ENCODE measurements at places on chromosomes 3 and 15.

- DNase-seq: no peak
Observed at GRCh38 chr3:112718516-112718915, 77.6 kb upstream of the CCDC80 start.

DNA sequence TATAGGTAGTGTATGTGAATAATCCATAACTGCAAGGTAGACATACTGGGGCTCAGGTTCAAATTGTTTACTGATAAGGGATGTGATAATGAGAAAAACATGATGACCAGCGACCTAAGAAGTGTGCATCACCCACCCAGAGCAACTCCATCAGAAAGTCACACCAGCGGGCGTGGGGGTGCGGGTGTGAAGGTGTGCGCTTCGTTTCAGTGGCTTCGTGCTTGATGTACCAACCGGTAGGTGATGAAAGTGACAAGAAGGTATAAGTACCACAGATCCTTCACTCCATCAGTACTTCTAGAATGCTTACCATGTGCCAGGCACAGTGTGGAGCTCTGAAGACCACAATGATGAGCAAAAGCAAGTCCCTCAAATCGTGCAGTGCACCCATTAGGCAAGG is 11.2 kb downstream of the ANP32A start:
- no peak for DNase-seq

- DNase-seq: no peak
Observed at GRCh38 chr3:197519801-197520211, 36.0 kb downstream of the BDH1 start.

DNA sequence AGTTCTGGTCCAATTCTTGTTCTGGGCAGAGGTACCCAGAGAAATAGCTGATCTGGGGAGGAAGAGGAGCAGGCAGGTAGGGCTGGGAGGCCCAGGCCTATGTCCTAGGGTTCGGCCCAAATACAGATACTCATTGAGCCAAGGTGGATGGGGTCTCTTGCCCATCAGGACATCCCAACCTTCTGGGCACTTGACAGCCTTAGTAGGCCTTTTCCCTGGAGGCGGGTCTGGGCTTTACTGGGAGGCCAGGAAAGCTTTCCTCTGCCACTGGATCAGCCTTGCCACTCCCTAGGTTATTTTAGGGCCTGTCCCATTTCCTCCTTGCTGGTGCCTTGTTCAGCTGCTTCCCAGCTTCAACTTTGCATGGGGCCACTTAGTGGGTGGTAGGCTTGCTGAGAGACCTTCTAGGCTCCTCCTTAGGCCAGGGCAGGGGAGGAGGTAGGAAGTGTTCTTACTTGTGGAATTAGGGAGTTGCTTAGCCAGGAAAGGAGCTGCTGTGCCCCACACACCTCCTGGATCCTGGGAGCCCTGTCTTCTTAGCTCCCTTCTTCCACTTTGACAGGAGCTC is 9.7 kb downstream of the TEX264 start:
- no peak for DNase-seq

- no peak for DNase-seq
Observed at GRCh38 chr3:111694471-111694870, 99.3 kb upstream of the ZBED2 start.

Data from ELF-1 (cell line).